ENCODE measurements at places on chromosomes 16 and 17. TPM values are rescaled to one million over a fixed set of nuclear protein-coding genes. Genes with fewer than 3 reads are reported as not detected.

CD300E gene
- total RNA-seq = 0.22 TPM

FADS6 gene
- total RNA-seq = 1.7 TPM

FOXJ1 gene
- total RNA-seq = not detected

HERPUD1 gene
- 253 TPM for total RNA-seq

MAPT gene
- total RNA-seq = 3.0 TPM

CCL8 gene
- total RNA-seq = not detected

CCL15 gene
- not detected for total RNA-seq

CES2 gene
- 99.4 TPM for total RNA-seq

KRT33B gene
- not detected for total RNA-seq

MYOCD gene
- total RNA-seq = 1.7 TPM

BMERB1 gene
- 25.6 TPM for total RNA-seq

ABCC12 gene
- not detected for total RNA-seq

GDPD3 gene
- total RNA-seq = 9.0 TPM

RND2 gene
- 4.3 TPM for total RNA-seq

CMTM2 gene
- total RNA-seq = not detected

TMEM88 gene
- 14.9 TPM for total RNA-seq

METTL16 gene
- 35.8 TPM for total RNA-seq

GLIS2 gene
- total RNA-seq = 11.9 TPM
